ENCODE measurements at places on chromosomes 13 and 19. TPM values are rescaled to one million over a fixed set of nuclear protein-coding genes. Genes with fewer than 3 reads are reported as not detected.
A peak's percentile ranks its signal among the peaks of the same experiment; 100 is the strongest.

DNA sequence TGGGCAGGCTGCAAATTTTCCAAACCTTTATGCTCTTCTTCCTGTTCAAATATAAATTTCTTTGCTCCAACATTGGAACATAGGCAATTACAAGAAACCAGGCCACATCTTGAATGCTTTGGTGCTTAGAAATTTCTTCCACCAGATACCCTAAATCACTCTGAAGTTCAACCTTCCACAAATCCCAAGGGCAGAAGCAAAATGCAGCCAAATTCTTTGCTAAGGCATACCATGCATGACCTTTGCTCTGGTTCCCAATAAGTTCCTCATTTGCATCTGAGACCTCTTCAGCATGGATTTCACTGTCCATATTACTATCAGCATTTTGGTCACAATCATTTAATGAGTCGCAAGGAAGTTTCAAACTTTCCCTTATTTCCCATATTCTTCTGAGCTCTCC is 130.9 kb downstream of the DIAPH3 start:
- H3K27ac ChIP-seq = no peak overlapping the region
- H3K4me3 ChIP-seq = no peak overlapping the region
- peaks cover 24% of the 10 kb centered on the region for H3K36me3 ChIP-seq
- no peak for DNase-seq
- H3K4me1 ChIP-seq = no peaks in the 10 kb centered on the region

Gene SOX1
- total RNA-seq = not detected

DNA sequence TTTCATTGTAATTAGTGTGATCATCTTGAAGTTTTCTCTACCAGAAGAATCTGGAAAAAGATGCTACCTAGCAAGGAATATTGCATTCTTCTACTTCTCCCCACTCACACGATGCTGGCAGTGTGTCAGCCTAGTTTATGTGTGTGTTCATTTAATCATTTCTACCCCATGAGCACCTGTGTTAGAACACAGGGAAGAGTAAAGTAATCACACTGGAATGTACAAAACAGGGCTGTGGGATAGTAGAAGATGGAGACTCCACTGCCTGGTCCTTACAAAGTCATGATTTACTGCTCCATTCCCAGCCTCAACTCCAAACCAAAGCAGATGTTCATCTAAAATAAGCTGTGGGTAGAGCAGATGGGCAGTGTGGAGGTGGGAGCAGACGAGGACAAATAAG is 47.7 kb upstream of the RGCC start:
- DNase-seq = no peak
- no peaks in the 10 kb centered on the region for H3K36me3 ChIP-seq

GRCh38 chr13:109700176-109700575 is 86.2 kb downstream of the IRS2 start:
- peaks cover 8% of the 10 kb centered on the region for H3K4me1 ChIP-seq
- no peaks in the 10 kb centered on the region for H3K36me3 ChIP-seq
- no peak overlapping the region for H3K27ac ChIP-seq
- no peak for DNase-seq
- H3K4me3 ChIP-seq = no peak overlapping the region

- H3K4me3 ChIP-seq = no peak overlapping the region
- no peak for DNase-seq
- H3K27ac ChIP-seq = peak overlapping the region; percentile 20
- no peaks in the 10 kb centered on the region for H3K4me1 ChIP-seq
- no peaks in the 10 kb centered on the region for H3K27me3 ChIP-seq
Observed at GRCh38 chr19:19149435-19149834, 11.2 kb upstream of the TMEM161A start.

DNA sequence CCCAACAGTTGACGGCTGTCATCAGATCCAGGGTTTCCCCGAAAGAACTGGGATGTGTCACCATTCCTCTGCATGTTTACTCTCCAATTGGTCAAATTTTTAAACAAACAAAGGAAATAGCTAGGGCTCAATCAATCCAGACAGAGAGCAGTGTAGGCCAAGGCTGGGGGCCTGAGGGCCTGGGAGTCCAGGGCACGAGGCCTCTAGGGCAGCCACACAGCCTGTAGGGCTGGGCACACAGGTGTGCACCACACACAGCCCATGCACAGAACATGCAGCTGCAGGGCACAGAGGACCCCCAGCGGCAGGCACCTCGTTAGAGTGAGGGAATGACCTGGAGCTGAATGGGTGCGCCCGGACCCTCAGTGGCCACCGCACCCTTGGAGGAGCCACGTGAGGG is 9.5 kb downstream of the MIER2 start:
- H3K27me3 ChIP-seq = no peaks in the 10 kb centered on the region
- H3K4me3 ChIP-seq = no peak overlapping the region
- H3K36me3 ChIP-seq = peaks cover 41% of the 10 kb centered on the region
- no peak overlapping the region for H3K27ac ChIP-seq

DNA sequence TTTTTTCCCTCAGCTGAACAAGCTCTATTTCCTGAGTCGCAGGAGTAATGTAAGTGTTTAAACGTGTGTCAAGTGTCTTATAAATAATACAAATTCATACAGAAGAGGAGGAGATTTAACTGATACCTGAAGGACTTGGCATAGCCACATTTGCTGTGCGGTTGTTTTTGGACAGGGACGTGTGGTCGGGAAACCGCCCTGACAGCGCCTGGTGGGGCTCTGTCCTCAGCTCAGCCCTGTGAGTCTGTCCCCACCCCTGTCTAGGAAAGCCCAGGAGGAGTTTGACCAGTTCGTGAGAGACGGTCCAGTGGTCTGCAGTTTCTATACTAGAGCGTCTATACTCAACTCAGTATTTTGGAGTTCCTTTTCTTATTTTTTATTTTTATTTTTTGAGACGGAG is 16.7 kb downstream of the ZIC2 start:
- peaks cover 3% of the 10 kb centered on the region for H3K36me3 ChIP-seq
- no peak overlapping the region for H3K4me3 ChIP-seq
- peaks cover 57% of the 10 kb centered on the region for H3K27me3 ChIP-seq
- H3K27ac ChIP-seq = no peak overlapping the region
- H3K4me1 ChIP-seq = peaks cover 16% of the 10 kb centered on the region
- no peak for DNase-seq

DNA sequence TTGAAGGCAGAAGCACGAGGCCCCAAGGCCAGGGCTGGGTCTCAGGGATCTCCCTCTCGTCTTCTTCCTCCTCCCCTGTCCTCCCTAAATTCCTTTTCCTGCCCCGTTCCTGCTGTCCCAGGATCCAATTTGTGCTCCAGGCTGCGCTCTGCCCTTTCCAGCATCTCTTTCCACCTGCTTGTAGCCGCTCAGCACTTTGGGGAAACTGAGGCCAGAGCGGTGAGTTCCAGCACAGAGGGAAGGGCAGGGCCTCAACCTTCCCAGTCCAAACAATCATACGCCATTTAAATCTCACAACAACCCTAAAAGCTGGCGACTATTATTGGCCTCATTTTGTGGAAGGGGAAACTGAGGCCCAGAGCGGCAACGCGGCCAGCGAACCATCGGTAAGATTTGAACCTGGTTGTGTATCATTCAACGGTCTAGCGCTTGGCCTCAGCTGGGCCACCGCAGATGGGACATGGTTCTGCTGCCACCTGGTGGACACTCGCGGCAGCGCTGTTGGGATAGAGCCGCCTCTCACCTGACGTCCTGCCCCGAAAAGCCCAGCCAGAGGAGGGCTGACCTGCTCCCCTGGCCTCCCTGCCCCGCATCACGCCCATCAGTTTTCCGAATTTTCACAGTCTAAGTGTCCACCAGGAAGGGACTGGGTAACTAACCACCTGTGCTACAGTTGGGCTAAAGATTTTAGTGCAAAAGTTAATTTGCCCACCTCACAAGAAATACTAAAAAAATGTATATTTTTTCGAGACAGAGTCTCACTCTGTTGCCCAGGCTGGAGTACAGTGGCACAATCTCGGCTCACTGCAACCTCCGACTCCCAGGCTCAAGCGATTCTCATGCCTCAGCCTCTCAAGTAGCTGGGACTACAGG is 4.2 kb upstream of the RPL18A start:
- peaks cover 23% of the 10 kb centered on the region for H3K4me1 ChIP-seq
- peaks cover 15% of the 10 kb centered on the region for H3K36me3 ChIP-seq
- H3K27me3 ChIP-seq = no peaks in the 10 kb centered on the region
- peak overlapping the region; percentile 74 for H3K27ac ChIP-seq
- peak; percentile 90 for DNase-seq

DNA sequence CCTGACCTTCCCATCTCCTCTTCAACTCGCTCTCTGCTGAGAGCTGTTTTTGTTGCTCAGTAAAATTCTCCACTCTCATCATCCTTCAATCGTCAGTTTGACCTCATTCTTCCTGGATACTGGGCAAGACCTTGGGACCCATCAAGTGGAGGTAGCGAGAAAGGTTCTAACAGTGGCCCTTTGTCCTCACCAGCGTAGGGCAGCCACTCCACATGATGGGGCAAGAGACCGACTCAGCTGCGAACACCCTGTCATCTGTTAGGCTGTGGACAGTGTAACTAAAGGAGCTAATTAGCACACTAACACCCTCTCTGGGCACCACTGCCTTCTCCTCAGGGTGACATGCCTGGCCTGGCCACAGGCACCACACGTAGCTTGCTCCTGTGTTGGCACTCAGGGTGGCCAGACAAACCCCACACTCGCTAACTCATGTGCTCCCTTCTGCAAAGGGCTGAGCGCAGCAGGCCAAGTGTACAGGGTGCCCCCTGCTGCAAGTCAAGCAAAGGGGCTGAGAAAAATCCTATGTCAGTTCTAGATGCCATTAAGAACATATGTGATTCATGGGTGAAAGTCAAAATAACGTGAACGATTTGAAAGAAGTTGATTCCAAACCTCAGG is 1216.0 kb downstream of the SLITRK5 start:
- no peaks in the 10 kb centered on the region for H3K36me3 ChIP-seq
- no peak for DNase-seq
- no peak overlapping the region for H3K27ac ChIP-seq
- H3K4me1 ChIP-seq = no peaks in the 10 kb centered on the region
- H3K27me3 ChIP-seq = no peaks in the 10 kb centered on the region
- no peak overlapping the region for H3K4me3 ChIP-seq

- DNase-seq = no peak
- no peaks in the 10 kb centered on the region for H3K27me3 ChIP-seq
- H3K4me1 ChIP-seq = no peaks in the 10 kb centered on the region
- no peaks in the 10 kb centered on the region for H3K36me3 ChIP-seq
Observed at GRCh38 chr13:84297251-84297650, 415.0 kb upstream of the SLITRK1 start.

DNA sequence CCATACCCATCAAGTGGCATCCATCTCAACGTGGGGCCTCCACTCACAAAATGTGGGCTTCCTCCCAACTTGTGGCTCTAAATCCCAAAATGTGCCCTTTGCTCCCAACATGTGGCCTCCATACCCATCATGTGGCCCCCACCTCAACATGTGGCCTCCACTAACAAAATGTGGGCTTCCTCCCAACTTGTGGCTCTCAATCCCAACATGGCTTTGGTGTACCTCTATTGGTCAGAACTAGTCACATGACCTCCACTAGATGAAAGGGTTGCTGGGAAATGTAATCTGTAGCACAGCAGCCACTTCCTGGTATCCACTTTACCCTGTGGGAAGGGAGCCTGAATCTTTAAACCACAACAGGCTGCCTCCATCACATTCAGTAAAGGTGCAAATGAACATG is 10.1 kb upstream of the ACER1 start:
- DNase-seq = no peak
- no peak overlapping the region for H3K27ac ChIP-seq
- no peak overlapping the region for H3K4me3 ChIP-seq

Gene ARHGAP35
- total RNA-seq = 24.7 TPM

DNA sequence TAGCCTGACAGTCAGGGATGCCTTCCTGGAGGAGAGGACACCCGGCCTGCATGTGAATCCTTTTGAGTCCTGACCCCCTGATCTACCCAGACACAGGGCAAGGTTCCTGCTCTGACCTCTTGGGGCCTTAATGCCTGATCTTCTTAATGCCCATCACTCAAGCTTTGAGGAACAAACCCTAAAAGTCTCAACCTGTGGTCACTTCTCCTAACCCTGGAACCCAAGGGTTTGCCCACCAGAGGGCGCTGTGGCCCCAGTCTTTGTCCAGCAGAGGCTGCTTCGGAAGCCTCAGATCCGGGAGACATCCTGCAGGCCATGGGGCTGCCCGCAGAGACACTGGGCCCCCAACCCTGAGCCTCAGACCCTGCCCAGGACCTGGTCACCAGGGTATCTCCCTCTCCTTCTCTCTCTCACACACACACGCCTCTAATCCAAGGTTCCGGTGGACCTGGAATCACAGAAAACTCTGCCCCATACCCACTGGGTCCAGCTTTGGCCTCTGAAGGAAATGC is 9.8 kb upstream of the DPF1 start:
- no peaks in the 10 kb centered on the region for H3K36me3 ChIP-seq
- peaks cover 25% of the 10 kb centered on the region for H3K27me3 ChIP-seq
- H3K4me3 ChIP-seq = no peak overlapping the region
- peak; percentile 80 for DNase-seq

Gene PNMA8A
- total RNA-seq = not detected

DNA sequence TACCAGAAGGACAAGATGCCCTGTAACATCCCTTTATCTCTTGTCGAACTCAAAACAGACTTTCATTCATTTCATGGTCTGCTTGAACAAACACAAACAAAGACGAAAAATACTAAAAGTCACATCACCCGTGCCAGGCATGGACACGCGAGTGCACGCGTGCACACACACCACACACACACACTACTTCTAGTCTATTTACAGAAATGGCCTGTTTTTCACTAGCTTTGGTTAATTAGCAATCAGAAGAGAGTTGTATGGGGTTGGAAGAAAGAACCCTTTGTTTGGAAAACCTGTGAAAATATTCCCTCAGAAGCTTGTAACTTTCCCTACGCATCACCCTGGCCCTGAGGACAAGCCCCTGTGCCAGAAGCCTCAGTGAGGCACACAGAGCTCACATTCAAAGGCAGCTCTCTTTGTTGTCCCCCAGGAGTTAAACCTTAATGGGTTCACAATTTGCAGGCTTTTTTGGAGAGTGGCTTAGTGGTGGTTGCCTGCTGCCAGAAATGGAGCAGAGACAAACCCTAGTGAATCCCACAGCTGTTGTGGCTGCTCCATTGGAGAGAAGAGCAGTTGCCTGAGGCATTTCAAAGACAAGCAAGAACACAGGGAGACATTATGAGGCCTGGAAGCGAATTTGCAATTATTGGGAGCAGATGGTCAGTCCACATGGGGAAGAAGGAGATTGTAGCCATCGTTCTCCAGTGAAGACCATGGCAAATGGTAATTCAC is 55.9 kb downstream of the STARD13 start:
- H3K36me3 ChIP-seq = no peaks in the 10 kb centered on the region
- H3K27ac ChIP-seq = no peak overlapping the region
- H3K27me3 ChIP-seq = peaks cover 10% of the 10 kb centered on the region
- no peak overlapping the region for H3K4me3 ChIP-seq
- no peak for DNase-seq

Gene MBD3L2
- not detected for total RNA-seq

Gene CGB1
- not detected for total RNA-seq

Gene PCDH17
- total RNA-seq = not detected

GRCh38 chr13:48778610-48779009 is 124.9 kb downstream of the CYSLTR2 start:
- H3K4me1 ChIP-seq = no peaks in the 10 kb centered on the region
- no peak overlapping the region for H3K4me3 ChIP-seq
- no peak for DNase-seq
- peaks cover 30% of the 10 kb centered on the region for H3K27me3 ChIP-seq
- no peak overlapping the region for H3K27ac ChIP-seq
- no peaks in the 10 kb centered on the region for H3K36me3 ChIP-seq

Gene ZNF600
- 20.8 TPM for total RNA-seq

Gene CERS1
- not detected for total RNA-seq

Gene BEST2
- total RNA-seq = not detected

GRCh38 chr19:15332311-15332996 is at the start of gene BRD4:
Gene BRD4 (minus strand): TSS chr19:15332539. CDS start chr19:15273099, 59,440 bp downstream.
- DNase-seq = peak; percentile 74
- H3K4me3 ChIP-seq = peak within 1 kb of the TSS; percentile 95
- H3K27me3 ChIP-seq = no peaks in the 10 kb centered on the region
- peaks cover 40% of the 10 kb centered on the region for H3K4me1 ChIP-seq
- H3K36me3 ChIP-seq = peaks cover 9% of the 10 kb centered on the region
- peak within 1 kb of the TSS; percentile 94 for H3K27ac ChIP-seq

Gene SLC25A41
- total RNA-seq = 0.42 TPM

All from activated CD4-positive, alpha-beta T cell treated with anti-CD3 and anti-CD28 coated beads, Interleukin-2, amount 10 ng/mL, durations not matched to agents 7 days and 5 days (primary cell).